Activated CD8-positive, alpha-beta memory T cell treated with anti-CD3 and anti-CD28 coated beads for 4 hours (primary cell): ENCODE measurements at places on chromosomes 5 and 9.

- DNase-seq = no peak
Observed at GRCh38 chr9:93603906-93604326, 27.5 kb downstream of the PHF2 start.

GRCh38 chr5:35133186-35133585 lies 85.4 kb upstream of the AGXT2 start:
- no peak for DNase-seq

DNA sequence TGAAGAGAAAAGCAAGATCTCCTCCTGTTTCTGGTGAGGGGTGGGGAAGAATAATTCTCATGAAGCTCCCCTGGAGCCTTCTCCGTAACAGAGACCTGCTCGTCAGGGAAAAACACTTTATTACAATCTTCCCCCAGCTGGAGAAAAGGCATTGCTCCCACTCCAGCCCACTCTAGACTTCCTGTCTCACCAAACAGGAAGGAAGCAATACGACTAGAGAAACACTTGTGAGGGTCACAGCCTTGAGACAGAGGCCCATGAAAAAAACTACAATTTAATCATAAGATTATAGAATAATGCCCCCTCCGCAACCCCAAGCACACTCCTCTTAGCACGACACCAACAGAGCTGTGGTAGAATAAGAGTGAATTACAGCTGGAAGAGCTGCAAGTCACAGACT lies 197.2 kb upstream of the S1PR3 start:
- DNase-seq = no peak

DNA sequence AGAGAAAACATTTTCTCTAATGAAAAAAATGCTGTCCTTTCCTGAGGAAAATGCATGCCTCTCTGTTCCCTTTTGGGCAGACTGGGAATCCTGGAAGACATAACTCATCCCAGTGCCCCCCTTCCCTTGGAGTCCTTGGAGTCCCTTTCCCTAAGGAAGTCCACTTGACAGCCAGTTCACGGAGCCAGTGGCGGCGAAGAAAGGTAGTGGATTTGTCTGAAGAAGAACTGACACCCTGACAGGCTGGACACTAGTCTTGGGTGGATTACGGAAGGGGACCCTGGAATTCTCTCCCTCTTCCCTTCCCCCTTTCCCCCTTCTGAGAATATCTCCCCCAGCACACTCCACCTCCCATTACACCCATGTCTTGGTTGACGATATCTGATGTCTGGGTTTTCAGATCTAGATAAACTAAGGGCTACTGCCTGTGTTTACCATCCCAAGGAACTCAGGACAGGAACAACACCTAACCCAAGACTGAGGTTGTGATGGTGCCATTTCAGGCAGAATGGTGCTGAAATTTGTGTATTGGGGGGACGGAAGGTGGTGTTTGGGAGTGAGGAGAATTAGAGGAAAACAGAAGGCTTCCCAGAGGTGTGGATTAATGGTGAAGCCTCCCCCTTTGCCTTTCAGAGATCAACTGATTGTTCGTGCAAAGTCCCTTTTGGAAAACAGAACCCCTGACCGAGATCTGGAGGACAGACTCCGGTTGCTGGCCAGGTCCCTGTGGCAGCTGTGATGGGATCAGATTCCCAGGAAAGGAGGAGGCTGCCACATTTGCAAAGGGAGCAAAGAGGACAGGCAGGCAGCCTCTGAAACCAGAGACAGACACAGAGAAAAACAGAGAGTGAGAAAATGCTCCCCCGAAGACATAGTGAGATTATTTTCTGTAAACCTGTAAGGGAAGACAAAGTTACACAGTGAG lies 704 bp downstream of the SPARC start:
- DNase-seq = no peak

DNA sequence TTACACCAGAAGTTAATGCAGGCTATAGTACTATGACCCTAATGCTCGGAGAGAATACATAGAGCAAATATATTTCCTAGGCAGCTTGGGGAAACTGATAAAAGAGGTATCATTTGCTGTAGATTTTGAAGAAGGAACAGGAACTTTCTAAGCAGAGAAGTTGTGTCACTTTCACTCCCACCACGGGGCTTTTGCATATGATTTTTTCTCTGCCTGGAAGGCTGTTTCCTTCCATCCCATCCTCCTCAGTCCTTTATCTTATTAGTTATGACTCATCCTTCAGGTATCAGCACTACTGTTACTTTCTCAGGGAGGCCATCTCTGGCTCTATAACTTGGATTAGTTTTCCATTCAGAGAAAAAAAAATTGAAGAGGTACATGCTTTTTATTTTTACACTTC lies 2006.1 kb upstream of the WWC1 start:
- no peak for DNase-seq

GRCh38 chr9:110241858-110242321 lies 14.4 kb downstream of the TXN start:
- DNase-seq = no peak

DNA sequence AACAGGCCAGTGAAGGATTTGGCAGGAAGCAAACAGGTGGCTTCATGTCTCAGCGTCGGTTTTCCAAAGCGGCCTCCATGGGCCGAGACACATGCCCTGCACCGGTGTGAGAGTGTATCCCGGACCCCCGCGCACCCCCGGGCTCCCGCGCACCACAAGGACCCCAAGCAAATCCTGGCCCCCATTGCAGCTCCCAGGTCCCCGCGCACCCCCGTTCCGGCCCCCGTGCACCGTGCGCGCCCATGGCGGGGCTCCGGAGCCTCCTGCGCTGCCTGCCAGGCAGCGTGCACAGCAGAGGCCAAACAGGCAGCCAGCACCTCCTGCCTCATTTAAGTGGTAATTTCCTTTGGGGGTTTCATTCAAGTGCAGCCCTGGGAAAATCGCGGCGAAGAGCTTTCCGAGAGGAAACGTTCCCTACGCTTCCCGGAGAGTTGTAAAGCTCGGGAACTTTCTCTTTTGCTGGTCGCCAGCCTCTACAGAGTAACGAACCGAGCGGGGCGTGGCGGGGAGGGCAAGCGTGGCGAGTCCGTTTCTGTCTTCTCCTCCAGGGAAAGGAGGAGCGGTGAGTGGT lies 145.5 kb upstream of the SLC24A2 start:
- DNase-seq = no peak

- DNase-seq = no peak
Observed at GRCh38 chr5:14675865-14676300, 11.4 kb downstream of the OTULIN start.

DNA sequence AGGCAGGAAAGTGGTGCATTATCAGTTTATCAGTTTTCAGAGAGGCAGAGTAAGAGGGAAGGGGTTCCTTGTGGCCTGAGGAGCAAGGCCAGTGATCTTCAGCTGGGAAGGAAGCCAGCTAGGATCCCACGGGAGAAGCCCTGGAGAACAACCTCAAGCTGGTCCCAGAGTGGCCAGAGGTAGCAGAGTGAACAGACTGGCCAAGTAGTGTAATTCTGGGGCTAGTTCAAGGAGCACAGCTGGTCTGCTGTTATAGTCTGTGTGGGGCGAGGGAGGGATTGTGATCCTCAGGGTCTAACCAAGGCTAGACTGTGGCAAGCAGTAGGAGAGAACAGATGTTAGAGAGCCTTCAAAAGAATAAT lies 164.6 kb downstream of the CARTPT start:
- DNase-seq = no peak

DNA sequence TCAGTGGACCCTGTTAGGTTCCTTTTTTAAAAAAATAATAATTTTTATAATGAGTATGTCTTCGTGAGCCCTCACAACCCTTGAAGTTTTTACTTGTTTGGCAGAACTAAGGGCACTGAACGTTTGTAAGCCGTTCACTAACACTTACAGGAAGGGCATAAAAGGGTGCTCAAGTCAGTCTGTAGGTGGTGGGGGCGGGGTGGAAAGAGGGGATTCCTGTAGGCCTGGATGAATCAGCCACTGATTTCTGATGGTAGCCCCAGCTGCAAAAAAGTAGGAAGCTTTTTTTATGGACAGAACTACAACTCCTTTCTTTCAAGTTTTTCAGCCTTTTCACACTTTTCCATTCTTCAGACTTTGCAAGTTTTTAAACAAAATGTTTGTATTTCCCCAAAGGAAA lies 35.8 kb downstream of the PIK3R1 start:
- DNase-seq = peak; percentile 58

GRCh38 chr9:96751815-96752214 lies 26.1 kb downstream of the ZNF510 start:
- no peak for DNase-seq

DNA sequence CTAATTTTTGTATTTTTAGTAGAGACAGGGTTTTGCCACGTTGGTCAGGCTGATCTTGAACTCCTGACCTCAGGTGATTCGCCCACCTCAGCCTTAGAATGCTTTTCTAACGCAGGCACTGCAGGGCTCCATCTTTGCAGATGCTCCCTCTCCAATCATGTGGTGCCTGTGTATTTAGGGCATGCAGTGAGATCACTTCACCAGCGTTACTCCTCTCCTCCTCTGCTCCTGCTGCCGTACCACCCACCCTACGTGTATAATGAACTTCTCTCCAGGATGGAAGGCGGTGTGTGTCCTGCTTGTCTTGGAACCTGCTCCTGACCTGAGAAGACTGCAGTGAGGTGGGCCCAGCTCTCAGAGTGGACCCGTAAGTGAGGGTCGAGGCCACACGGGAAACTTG lies 13.6 kb upstream of the CFAP157 start:
- DNase-seq = no peak

DNA sequence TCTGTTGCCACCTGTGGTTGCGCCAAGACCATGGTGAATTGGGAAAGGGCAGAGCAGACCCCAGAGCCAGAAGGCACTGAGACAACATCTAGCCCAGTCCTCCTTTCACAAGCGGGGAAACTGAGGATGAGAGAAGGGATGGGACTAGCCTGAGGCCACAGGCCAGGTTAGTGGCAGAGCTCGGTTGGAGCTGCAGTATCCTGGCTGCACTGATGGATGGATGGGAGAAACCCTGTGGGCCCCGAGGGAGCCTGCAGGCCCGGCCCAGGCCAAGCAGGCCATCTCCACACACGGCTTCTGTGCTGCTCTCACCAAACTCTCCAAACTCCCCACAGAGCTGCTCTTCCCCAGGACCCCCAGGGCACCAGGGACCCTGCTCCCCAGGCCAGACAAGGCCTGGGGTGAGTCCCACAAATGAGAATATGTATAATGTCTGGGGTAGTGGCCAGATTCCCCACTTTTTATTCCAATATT lies 60.2 kb downstream of the TSTD2 start:
- DNase-seq = no peak

- DNase-seq = no peak
Observed at GRCh38 chr9:77305622-77306400, 128.5 kb downstream of the VPS13A start.

DNA sequence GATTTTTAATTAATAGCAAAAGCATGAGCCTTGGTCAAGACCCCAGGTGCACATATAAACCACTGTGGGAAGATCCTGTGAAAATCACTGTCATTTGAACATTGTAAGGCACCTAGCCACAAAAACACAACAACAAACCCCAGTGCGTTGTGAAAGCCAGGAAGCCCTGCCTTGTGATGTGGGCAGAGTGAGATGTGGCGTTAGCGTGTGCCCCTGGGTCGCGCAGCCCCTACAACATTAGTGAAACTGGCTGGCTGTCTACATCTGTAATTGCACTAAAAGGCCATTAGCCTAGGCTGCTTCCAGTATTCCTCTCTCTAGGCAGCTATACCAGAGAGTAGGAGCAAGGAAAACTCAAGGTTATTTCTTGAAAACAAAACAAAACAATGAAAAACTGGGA lies 21.1 kb upstream of the PDZD2 start:
- no peak for DNase-seq

GRCh38 chr5:142677198-142677597 lies 8.7 kb downstream of the FGF1 start:
- no peak for DNase-seq

- no peak for DNase-seq
Observed at GRCh38 chr5:78504704-78505677, 143.6 kb downstream of the LHFPL2 start.

- no peak for DNase-seq
Observed at GRCh38 chr5:113202746-113203716, 226.4 kb downstream of the DCP2 start.

DNA sequence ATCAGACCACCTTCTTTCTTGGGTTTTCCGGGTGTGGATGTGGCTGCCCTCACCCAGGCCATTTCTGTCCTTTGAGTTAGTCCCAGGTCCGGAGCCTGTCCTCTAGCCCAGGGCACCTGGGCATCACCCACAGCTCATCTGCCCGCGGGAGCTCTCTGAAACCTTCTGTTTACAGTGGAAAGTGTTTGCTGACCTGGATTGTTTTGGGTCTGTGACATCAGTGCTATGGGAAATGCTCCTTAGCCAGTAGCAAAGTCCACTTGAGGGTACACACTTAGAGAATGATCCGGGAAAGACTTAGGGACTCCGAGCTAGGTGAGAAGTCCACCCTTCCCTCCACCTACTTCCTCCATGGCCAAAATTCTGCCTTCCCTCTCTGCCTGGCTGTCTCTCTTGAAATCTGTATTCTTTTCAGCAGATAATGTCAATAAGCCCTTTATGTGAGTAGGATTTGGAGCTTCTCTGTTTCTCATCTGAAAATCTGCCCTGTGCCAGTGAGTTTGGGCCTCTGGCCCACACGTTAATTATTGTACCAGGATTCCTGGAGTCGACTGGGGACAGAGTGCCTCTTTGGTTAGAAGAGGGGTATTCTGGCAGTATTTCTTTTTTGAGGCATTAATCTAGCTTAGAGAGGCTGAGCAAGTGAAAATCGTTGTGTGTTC lies 19.9 kb downstream of the ABLIM3 start:
- DNase-seq = no peak
